ENCODE measurements at places on chromosomes 13 and 19.

- DNase-seq, result no peak
Measured at GRCh38 chr19:4933528-4933927, 24.2 kb downstream of the UHRF1 start.

DNA sequence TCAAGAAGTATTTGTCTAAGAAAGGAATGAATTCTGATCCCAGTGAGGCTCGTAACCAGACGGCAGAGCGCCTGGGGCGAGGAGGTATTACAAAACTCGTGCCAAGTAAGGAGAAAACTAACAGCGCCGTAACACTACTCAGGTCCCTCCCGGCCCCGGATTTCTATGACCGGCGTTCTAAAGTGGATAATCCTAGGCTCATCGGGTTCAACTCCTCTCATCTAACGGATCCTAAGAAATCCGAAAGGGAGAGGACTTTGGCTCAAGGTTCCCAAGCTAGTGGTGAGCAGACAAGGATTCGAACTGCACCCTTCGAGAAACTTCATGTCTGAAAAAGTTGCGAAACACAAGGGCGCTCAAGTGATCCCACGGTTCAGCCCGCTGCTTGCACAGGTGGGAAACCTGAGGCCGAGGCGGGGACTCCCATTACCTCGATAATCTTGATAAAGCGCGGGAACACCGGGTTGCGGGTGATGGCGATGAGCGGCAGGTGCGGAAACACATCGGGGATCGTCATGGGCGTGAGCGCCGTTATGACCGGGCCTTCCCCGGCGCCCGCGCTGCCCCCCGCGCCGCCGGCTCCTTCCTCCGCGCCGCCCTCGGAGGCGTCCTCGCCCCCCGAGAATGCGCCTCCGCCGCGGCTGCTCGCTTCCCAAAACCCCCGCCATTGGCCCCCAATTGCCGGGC, 529 bp downstream of the LONP1 start:
- no peak for DNase-seq

- DNase-seq, result no peak
Measured at GRCh38 chr13:114141261-114141996, 9.0 kb upstream of the RASA3 start.

DNA sequence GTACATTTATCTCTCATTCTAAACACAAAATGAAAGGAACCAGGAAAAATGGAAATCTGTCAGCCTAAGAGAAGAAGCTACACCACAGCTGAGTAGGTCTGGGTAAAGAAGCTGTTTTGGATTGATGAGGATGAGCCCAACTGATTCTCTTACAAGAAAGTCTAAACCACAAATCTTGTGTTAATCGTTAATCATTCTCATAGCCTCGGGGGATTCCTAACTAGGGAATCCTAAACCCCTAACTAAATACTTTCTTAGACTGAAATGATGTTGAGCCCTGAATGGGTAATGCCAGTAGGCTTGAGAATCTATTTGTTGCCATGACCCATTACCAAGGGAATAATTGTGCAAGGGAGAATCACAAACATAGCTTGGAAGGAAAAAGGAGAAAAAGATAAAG, 327.5 kb upstream of the SPRY2 start:
- no peak for DNase-seq

Measured in stimulated activated CD8-positive, alpha-beta memory T cell treated with anti-CD3 and anti-CD28 coated beads, Interleukin-7, amount 100 ng/mL, for 48 hours (primary cell).